AG04449 (cell line): ENCODE measurements at places on chromosomes 13 and 19.
A peak's percentile ranks its signal among the peaks of the same experiment; 100 is the strongest.

- DNase-seq: no peak
Observed at GRCh38 chr19:11208561-11209471, 11.5 kb upstream of the KANK2 start.

GRCh38 chr13:80047406-80047805 lies 293.5 kb downstream of the SPRY2 start:
- DNase-seq: peak; percentile 69

DNA sequence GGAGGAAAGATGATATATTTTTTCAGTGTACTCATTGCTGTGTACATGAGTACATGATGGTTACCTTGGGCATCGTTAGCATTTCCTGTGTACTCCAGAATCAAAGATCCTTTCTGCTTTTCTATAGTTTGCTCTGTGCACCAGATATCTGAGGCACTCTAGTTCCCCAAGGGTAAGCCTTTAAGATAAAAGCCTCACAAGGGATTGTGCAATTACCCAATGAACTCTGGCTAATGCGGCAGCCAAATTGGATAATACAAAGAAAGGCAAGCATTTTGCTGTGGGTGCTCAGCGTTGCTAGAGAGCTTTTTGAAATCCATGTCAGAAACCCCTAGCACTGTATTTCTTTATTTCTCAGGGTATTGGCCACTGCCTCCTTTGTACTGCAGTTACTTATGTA lies 2.9 kb downstream of the CYSLTR2 start:
- DNase-seq: no peak

DNA sequence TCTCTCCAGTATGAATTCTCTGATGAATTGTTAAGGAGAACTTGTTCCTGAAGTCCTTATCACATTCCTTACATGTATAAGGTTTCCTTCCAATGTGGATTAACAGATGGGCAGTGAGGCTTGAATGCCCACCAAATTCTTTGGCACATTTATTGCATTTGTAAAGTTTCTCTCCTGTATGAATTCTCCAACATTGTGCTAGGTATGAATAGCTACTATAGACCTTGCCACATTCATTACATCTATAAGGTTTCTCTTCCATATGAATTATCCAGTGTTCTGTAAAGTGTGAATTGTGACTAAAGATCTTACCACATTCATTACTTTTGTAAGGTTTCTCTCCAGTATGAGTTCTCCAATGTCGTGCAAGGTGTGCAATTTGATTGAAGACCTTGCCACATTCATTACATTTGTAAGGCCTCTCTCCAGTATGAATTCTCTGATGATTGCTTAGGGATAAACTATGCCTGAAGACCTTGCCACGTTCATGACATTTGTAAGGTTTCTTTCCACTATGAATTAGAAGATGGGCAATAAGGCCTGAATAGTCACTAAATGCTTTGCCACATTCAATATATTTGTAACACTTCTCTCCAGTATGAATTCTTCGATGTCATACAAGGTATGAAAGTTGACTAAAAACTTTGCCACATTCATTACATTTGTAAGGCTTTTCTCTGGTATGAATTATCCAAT lies 20.4 kb downstream of the ZNF578 start:
- no peak for DNase-seq

GRCh38 chr19:7618771-7619510 lies 10.4 kb downstream of the XAB2 start:
- DNase-seq: no peak

GRCh38 chr13:91295712-91296410 lies 51.6 kb upstream of the MIR17HG start:
- no peak for DNase-seq

DNA sequence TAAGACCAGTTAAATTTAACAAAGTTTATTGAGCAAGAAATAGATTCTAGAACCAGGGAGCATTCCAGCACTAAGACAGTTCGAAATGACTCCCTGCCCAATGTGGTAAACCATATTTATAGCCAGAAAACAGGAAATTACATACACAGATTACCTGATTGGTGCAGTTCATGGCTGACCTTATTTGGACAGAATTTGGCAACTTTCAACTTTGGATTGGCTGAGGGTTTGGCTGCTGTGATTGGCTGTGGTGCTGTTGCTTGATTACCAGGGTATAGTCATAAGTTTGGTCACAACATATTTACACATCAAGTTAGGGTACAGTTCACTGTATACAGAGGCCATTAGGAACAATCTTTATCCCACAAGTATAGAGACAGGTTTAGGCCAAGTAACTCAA lies 984.8 kb upstream of the MIR17HG start:
- DNase-seq: no peak

DNA sequence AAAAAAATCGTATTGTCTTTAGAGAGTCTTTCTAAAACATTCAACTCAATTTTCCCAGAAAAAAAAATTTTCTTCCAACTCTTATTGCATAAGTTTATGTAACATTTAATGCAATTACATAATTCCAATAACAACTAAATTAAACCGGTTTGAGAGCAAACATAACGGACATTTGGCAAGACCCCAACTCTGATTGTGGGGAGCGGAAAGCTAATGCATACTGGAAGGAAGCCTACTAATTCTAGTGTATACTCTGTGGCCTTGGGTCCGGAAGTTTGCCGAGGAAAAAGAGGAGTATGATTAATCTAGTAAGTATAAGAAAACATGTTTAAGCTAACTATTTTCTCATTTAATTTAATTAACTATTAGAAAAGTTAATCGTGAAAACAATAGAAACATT lies 21.3 kb upstream of the MIR17HG start:
- DNase-seq: no peak

- DNase-seq: no peak
Observed at GRCh38 chr19:18489627-18490184, 32.2 kb downstream of the ELL start.

- no peak for DNase-seq
Observed at GRCh38 chr19:19056636-19057275, 7.0 kb upstream of the SLC25A42 start.

GRCh38 chr13:21909331-21909730 lies 238.5 kb downstream of the FGF9 start:
- DNase-seq: no peak

DNA sequence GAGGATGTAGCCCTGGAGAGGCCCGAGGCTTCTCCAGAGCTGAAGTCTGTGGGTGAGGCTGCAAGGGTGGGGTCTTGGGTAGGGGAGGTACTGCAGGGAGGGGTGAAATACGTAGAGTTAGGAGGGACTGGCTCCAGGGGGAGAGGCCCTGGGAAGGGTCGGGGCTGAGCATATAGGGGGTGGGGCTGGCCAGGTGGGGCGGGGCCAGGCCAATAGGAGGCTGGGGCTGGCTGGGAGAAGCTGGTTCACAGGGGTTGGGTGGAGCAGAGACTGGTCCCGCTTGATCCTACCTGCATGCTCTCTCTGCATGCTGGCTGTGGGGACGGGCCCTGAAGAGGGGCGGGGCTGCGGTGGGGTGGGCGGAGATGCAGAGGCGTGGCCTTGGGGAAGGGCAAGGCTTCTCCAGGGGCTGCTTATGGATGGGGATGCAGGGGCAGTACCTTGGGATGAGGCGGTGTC lies 51.9 kb downstream of the CELF5 start:
- no peak for DNase-seq

DNA sequence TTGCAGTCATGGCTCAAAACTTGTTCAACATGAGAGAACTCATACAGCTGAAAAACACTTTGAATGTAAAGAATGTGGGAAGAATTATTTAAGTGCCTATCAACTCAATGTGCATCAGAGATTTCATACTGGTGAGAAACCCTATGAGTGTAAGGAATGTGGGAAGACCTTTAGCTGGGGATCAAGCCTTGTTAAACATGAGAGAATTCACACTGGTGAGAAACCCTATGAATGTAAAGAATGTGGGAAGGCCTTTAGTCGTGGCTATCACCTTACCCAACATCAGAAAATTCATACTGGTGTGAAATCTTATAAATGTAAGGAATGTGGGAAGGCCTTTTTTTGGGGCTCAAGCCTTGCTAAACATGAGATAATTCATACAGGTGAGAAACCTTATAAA lies 20.1 kb downstream of the ZNF283 start:
- DNase-seq: no peak

GRCh38 chr13:75364131-75364713 lies 117.7 kb downstream of the TBC1D4 start:
- no peak for DNase-seq

DNA sequence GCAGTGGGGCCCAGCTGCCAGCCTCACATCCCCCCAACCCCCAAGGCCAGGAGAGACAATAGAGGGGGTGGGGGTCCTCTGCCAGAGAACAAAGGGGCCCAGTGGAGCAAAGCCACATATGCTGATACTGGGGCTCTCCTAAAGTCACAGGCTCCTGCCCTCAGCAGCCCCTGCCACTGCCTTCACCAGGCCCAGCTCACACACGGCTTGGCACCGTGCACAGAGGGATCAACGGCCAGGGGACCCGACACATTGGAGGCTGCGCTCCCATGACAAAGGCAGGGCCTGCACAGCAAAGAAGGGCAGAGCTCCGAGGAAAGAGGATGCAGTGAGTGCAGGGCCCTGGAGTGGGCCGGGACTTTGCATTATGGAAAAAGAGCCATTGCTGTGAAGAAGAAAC lies 146.4 kb downstream of the KDM4B start:
- no peak for DNase-seq
